ENCODE measurements at places on chromosomes 4 and X. TPM values are rescaled to one million over a fixed set of nuclear protein-coding genes. Genes with fewer than 3 reads are reported as not detected.

Gene GAGE2A
- not detected for total RNA-seq

- no peak for DNase-seq
Measured at GRCh38 chr4:5545271-5545670, 163.1 kb downstream of the EVC2 start.

DNA sequence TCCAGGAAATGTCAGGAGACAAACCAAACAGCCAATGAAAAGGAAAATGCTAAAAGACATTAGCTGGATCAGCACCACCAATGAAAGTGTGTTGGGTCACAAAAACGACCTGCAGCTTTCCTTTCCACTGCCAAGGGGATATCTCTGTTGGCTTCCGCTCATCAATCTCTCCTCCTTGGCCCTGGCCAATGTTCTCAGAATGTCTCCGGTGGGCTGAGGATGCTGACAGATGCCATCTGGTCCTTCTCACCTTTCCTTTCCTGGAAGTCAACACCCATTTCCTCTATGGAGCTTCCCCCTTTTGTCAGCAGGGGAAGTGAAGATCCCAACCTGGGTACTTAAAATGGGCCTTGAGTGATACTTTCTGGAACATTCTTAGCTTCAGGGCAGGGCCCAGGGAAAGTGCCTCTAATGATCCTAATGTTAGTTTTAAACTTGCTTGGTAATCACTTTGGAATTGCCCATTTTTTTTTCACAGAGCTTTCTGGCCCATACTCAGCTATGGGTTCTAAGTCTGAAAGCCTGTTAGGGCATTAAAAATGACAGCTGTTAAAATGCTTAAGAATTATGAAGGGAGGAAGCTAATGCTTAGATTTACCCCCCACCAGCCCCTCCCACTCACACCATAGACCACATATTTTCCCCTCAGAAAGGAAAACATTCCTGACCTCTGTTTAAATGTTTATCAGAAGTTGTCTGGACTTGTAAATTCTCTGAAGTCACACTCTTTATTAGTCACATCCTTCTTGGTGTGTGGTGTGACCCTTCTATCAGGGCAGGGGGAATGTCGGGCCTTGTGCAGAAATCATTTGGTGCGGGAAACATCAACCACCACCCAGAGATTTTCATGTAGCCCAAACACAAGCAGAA, 29.2 kb downstream of the IGFBP7 start:
- peak; percentile 96 for DNase-seq

- DNase-seq = no peak
Measured at GRCh38 chrX:22699581-22700091, 300.1 kb upstream of the DDX53 start.

Gene C4orf17
- not detected for total RNA-seq

Gene SSX4B
- total RNA-seq = not detected
